Stimulated activated CD4-positive, alpha-beta T cell treated with anti-CD3 and anti-CD28 coated beads, Interleukin-2, amount 100 ng/mL, for 24 hours (primary cell): ENCODE measurements at places on chromosomes 6 and 20.

- no peak for DNase-seq
Measured at GRCh38 chr6:22765015-22765414, 195.6 kb downstream of the HDGFL1 start.

GRCh38 chr20:44050925-44051660 is 135.9 kb downstream of the JPH2 start:
- peak; percentile 8 for DNase-seq

DNA sequence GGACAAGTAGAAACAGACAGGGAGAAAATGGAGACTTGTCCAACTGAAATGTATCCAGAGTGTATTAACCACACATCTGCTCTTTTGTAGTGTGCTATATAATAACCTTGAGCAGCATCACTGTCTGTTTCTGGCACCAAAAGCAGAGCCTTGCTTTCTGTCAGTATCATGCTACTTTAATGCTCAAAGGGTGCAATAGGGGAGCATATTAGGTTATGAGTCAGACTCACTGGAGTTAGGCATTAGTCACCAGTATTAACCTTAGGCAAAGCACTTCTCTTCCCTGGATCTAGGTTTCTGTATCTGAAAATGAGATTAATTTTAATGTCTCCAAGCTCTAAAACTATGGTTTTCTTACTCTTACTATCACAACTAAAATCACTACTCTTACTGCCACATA is 280.1 kb downstream of the TFAP2B start:
- no peak for DNase-seq

GRCh38 chr20:32858189-32858588 is 534 bp upstream of the EFCAB8 start:
- DNase-seq = no peak

DNA sequence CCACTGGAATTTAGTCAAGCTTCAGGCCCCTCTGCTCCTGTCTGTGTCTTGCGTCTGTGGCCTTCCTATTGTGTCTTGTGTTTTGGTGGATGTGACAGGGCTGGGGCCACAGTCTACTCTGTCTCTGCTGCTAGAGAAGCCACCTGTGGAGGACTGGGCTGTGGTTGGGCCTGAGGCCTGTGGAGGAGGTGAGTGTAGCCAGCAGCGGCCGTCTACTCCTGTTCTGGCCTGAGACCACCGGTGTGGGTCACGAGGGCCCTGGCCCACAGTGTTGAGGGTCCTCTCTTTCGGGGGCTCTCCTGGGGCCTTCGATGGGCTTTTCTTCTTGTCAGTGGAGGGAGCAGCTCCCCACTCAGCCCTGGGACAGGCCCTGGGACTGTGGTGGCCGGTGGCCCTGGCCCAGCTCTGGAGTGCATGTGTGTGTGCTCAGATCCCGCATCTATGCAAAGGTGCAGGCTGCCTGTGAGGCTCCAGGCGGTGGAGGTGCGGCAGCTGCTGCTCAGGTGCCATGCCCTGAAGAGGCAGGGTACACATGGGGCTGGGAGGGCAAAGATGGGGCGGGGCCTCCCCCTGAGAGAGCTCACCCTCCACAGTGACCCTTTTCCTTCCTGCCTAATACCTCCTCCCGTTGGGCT is 20.8 kb downstream of the SDCBP2 start:
- no peak for DNase-seq

DNA sequence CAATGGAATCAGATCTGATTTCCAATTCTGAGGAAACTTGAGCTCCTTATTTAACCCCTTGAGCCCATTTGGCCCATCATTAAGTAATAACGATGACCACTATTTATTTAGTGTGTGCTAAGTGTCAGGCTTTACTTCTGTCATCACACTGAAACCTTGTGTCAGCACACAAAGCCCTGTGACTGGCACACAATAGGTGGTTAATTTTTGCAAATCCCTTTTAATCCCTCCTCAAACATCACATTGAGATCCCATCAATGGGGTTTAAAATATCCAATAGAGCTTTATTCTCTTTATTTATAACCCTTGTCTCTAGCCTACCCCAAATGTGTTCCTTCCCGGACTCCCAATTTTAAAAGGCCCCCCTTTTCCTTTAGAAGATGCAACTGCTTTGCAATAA is 656.8 kb upstream of the CHD6 start:
- no peak for DNase-seq

DNA sequence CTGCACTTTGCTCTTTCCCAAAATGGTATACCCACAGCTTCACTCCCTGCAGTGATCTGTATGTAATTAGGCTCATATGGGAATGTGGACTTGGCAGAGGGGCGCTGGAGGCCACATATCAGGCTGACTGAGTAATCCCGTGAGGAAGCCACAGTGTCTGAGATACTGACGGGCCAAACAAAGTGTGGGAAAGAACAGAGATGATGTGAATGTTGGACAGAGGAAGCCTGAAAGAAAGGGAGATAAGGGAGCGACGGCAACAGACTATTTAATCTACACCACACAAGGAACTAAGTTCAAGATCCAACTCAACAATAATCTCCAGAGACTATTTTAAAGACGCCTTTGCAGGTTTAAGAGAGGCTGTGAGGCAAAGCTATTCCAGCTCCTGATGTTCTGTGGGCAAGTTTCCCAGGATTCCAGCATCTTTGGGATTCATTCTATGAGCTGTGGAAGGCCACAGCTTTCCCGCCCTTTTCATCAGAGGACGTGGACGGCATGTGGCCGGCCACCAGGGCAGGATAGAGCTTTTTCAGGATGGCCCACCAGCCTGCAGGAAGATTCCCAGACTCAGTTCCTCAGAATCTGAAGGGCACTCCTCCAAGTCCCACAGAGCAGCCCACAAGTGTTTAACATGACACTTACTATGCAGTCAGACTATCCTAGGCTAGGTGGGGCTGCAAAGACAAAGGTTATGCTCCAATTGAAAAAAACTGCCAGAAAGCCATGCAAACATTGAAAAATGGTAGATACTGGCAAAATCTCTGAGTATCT is 237.5 kb downstream of the ATXN1 start:
- no peak for DNase-seq

- DNase-seq = no peak
Measured at GRCh38 chr20:41032271-41032670, 3.6 kb downstream of the TOP1 start.

DNA sequence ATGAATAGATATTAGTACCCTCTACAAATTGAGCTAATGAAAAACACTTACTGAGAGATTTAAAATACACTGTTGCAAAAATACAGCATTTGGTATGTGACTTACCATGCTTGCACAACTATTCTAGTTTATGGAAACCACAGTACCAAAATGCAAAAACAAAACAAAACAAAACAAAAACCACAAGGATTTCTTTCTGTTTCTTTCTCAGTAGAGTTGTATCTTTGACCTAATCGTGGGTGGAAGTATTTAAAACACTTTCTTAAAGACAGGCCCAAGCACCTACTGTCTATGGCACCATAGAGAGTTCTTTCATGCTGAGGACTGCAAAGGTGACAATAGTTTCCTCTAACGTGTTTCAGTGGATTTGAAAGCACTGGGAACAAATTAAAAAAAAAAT is 95.3 kb upstream of the C6orf118 start:
- no peak for DNase-seq

GRCh38 chr6:17672064-17672718 is 34.5 kb downstream of the NUP153 start:
- DNase-seq = no peak

DNA sequence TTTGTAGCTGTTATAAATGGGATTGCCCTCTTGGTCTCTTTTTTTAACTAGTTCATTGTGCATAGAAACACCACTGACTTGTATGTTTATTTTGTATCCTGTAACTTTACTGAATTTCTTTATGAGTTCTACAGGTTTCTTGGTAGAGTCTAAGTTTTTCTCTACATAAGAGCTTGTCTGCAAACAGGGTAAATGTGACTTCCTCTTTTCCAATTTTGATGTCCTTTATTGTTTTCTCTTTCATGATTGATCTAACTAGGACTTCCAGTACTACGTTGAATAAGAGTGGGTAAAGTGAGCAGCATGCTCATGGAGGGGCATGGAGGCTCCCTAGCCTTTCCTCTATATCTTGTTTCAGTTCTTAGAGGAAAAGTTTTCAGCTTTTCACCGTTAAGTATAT is 3.0 kb upstream of the WFDC10A start:
- no peak for DNase-seq

DNA sequence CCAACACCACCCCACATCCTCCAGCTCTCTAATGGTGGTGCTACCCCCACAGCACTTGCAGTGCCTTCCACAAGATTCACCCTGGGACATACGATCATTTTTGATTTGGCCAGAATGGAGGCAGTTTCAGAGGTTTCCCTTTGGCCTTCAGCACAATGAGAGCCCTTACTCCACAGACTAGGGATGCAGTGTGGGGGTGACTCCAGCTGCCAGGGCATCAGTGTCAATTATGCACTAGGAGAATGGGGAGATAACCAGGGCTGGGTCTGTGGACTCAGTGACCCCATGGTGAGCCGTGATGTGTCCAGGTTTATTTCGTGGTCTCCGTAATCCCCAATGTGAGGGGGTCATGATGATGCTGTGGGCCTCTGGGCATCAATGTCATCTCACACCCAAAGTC is 31.5 kb upstream of the MICB start:
- no peak for DNase-seq

- DNase-seq = no peak
Measured at GRCh38 chr20:24468401-24469115, 871 bp upstream of the SYNDIG1 start.

DNA sequence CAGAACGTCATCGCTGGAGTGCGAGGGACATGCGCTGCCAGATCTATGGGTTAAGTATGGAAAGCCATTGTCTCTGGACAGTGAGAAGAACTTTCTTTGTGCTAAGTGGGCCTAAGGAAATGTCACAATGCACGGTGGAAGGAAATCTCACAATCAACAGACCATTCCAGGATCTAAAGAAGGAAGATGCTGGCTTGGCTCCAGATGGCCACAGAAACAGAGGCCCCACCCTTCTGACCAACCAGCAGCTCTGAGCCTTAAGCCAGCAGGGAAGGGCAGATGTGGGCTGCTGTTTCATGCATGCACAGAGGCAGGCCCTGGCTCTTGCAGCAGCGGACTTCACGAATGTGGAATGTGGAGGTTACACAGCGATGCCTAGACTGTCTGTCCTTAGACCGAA is 156.3 kb downstream of the SOBP start:
- DNase-seq = no peak

DNA sequence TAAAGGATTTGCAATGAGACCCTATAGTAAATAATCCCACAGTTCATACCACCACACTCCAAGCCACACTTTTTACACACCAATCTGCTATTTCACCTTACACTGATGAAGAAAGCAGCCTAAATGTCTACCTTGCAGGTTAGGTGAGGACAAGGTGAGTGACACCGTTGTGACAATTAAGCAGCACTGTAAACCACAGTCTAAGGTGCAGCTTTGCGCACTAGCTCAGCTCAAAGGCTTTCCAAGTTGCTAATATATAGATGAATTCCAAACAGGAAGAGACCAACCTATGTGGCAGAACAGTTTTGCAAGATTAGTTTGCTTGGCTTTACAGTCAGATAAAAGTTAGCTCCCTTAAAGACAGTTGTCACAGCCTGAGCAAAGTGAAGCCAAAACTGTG is 429.5 kb upstream of the MARCKS start:
- no peak for DNase-seq

DNA sequence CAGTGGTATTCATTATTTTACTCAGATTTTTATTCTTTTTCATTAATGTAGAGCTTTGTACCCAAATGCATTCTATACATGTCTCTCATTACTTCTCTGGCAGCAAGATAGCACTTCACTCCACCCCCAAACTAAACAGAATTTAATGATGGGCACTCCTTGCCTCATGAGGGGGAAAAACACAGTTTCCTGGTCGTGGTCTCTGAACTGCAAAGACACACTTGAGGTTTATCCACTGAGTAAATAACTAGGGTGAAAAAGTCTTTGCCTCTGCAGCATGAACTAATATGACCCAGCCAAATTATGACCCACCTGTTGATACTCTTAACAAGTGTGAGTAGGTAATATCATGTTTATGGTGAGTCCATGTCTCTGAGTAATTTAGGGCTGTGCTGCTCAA is 785.2 kb upstream of the FLRT3 start:
- DNase-seq = no peak

- DNase-seq = no peak
Measured at GRCh38 chr20:47392721-47393073, 36.2 kb upstream of the ZMYND8 start.

DNA sequence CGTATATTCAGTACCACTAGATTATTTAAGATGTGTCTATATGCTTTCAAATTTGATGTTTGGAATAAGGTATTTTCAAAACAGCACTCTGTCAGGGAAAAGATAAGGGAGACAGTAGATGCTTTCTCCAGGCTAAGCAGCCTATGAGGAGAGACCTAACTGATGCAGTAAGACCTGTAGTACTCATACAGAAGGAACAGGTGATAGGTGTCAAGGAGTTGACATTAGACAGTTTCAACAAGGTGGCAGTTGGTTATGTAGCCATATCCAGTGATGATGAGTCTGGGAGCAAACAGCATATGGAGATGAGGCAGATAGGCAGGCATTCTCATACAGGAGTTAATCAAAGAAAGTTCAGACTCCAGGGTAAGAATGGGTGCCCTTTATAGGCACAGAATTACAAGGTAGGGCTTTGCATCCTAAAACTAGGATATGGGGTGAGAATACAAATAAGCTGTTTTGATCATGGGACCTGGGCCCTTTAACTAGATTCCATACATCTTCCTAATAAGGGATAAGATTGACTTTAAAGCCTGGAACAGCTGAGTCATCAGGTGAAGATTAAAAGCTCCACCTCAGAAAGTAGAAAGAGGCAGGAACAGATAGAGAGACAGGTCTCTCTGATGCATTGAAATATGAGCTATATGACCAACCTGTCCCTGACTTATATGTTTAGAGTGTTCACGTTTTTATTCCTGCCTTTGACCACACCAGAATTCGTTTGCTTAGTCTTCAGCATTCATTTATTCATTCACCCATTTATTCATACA is 7.9 kb downstream of the RSPH4A start:
- DNase-seq = no peak

DNA sequence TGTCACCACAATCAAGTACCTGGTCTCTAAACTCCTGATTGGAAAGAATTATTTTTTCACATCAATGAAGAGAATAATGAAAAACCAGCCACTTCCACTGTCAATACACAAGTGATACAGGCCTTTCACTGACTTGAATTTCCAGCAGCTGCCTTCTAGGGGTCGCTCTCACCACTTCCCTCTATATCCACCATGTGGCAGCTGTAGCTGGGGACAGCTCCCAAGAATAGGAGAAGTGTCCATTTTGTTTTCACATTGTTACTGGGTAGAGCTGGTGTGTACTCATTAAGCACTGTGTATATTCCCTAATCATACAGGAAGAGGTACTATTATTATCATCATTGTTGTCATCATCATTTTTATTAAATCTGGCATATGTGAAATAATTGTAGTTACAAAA is 438.4 kb upstream of the SPTLC3 start:
- DNase-seq = no peak
